ENCODE measurements at places on chromosomes 5 and 9.
A peak's percentile ranks its signal among the peaks of the same experiment; 100 is the strongest.

- peak; percentile 63 for DNase-seq
These were observed 104.5 kb downstream of the HMHB1 start for GRCh38 chr5:143916451-143916850.

DNA sequence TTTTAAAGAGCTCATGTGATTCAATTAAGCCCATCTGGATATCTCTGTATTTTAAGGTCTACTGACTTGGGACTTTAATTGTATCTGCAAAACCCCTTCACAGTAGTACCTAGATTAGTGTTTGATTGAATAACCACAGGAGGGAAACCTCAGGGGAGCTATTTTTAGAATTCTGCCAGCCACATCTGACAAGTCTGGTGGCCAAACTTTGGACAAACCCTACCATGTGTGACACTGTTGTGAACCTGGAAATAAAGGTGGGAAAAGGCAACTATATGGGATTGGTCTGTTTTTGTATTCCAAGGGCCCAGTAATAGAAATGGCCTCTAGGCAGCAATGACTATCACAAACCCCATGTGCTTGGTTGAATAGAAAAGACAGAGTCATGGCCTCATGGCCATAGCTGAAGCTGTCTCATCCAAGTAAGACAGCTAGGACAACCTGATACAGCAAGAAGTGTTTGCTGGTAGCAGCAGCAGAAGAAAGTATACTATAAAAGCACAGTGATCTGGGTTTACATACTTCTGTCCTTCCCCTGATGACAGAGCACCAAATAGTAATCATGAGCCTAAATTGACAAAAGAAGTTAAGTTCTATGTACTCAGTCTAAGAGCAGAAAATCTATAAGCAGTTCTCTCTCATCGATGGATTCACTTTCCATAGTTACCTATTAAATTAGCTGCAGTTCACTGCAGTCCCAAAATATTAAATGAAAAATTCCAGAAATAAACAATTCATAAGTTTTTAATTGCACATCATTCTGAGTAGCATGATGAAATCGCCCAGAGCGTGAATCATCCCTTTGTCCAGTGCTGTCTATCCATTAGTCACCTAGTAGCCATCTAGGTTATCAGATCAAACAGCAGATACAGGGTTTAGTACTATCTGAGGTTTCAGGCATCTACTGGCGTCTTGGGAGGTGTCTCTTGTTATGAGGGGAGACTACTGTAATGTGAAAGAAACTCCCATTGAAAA lies 189.8 kb downstream of the ARHGAP26 start:
- DNase-seq = peak; percentile 68

DNA sequence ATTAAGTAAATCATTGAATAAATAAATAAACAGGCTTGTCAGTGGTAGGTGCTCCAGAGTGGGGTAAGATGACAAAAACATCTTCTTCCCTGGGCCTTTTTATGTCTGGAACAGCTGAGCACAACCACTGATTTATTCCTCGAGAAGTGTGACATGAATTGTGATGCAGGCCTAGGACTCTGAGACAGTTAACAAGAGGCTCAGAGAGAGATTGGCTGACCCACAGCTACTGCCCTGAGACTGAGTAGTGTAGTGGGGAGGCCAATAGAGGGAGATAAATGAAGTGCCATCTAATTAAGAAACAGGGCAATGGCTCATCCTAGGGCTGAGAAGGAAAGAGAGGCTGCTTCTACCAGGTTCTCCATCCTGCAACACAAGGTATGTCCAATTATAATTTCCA lies 369.3 kb upstream of the TRPC7 start:
- DNase-seq = no peak

DNA sequence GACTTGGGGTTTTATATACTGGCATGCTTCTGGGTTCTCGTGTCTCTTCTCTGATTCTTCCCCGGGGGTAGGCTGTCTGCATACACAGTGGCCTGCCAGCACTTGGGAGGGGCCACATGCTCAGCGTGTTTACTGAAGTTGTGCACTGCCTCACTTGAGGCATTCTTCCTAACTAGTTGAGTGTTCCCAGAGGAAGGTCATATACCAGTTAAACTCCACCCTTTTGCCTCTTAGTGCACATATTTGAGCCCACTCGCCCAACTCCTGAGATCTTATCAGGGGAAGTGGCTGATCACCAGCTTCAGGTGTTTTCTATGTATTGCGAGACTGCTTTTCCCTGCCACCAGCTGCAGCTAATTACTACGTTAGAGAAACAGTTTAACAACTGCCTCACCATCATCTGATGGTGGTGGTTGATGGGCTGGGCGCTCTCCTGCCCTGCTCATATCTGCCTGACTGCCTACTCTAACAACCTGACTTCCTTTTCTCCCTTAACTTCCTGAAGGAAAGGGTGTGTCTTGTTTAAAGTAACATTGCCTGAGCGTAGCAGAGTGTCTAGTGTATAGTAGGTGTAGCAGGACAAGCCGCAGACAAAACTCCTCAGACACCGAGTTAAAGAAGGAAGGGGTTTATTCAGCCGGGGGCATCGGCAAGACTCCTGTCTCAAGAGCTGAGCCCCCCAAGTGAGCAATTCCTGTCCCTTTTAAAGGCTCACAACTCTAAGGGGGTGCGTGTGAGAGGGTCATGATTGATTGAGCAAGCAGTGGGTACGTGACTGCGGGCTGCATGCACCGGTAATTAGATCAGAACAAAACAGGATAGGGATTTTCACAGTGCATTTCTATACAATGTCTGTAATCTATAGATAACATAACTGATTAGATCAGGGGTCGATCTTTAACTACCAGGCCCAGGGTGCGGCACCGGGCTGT lies 60.1 kb upstream of the CLINT1 start:
- DNase-seq = no peak

DNA sequence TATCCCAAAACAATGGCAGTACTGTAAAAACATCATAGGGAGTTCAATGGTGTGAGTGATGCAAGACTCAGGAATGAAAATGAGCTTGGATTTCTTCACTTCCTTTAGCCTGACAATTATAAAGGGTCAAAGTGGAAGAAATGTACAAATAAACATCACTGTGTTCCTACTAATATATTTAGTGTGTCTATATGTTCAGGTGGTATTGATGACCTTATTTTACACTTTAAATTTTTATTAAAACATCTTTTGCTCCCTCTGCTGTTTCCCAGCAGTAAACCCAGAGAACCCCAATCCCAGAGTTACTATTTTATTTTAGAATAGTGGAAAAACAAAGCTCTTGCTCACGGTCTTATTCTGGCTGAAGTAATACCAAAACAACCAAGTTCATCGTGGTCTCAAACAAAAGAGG lies 2.0 kb downstream of the LOX start:
- DNase-seq = peak; percentile 46

- peak; percentile 35 for DNase-seq
These were observed 36.4 kb upstream of the RAPGEF6 start for GRCh38 chr5:131671409-131671808.

DNA sequence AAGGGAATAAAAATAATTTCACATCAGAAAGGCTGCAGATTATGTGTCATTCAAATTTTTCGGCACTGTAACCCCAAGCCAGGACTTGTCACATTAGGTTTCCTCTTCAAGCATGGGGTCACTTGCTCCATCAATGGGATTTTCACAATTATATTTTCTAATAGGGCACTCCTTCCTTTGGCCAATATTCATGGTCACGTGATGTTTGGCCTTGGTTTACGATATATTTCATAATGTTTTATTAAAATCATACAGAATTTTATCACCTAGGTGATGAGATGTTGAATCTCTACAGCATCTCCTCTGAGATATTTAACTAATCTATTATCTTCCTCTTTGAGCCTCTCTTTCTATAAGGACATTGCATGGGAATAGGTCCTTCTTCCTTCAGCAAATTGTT lies 523.5 kb upstream of the SEMA6A start:
- no peak for DNase-seq

DNA sequence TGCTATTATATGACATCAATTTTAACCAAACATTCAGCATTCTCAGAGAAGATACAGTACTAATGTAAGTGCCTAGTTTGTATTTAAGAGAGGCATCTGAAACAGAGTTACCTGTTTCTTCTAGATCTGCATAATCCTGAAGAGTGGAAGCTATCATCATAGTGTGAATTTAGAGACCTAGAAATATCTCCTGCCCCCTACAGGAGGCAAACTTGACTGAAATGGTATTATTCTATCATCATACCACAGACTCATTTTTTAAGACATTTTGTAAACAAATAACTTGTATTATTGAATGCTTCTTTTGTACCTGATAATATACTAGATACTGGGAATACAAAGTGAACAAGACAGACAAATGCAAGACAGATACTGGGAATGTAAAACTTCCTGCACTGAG lies 216.8 kb upstream of the RPS23 start:
- peak; percentile 4 for DNase-seq

GRCh38 chr9:650362-650761 lies 191.1 kb upstream of the DMRT1 start:
- DNase-seq = no peak

- no peak for DNase-seq
These were observed 107.6 kb downstream of the MUSK start for GRCh38 chr9:110776221-110776620.

GRCh38 chr5:151227918-151228447 lies 4.1 kb upstream of the CCDC69 start:
- DNase-seq = no peak

DNA sequence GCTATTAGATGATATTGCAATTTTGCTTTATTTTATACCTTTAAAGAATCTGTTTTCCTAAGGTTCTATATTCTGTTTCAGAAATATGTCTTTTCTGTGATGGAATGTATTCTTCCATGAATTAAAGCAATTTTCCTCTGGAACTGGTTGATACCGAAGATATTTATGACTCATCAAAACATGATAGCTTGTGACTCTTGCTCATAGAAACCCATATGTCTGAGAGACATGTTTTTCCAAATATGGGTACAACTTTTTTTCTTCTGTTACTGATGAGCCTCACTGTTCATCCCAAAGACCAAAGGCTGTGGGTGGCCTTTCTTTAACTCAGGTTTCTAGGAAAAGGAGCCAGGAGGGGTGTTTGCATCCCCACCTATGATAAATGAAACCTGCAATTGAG lies 126.1 kb upstream of the PAPPA start:
- DNase-seq = peak; percentile 94

- peak; percentile 9 for DNase-seq
These were observed 12.7 kb downstream of the RLN1 start for GRCh38 chr9:5326893-5327548.

DNA sequence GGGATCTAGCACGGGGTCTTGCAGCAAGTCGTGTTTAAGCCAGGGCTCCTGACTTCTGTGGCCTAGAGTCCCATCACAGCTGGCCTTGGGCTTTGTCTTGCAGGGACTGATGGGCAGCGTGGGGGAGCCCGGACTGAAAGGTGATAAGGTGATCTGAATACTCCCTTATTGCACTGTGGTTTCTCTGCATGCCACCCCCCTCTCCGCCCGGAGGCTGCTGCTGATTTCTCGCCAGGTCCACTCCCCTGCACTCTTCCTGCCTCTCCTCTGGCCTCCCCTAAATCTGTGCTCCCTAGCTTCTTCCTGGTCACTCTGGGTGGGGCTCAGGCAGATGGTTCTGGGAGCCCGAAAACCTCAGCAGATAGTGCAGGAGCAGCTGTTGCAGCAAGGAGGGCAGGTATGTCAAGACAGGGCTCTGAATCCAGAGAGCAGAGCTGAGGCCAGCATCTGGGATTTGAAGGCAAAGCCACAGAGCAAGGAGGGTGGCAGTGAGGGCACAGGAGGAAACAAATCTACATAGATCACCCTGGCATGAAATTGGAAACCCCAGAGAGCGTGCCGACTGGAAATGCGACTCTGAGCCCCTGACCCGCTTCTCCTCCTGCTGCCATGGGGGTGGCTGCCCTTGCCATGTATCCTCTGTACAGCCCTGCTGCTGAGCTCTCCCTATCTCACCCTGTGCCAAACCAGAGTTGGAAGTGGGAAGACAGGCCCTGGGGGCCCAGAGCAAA lies 76.5 kb downstream of the COL27A1 start:
- DNase-seq = no peak

GRCh38 chr5:77599679-77600078 lies 38.8 kb downstream of the OTP start:
- no peak for DNase-seq

GRCh38 chr5:134101686-134102439 lies 12.6 kb upstream of the TCF7 start:
- no peak for DNase-seq

GRCh38 chr9:134630861-134631260 lies 10.7 kb upstream of the COL5A1 start:
- no peak for DNase-seq

DNA sequence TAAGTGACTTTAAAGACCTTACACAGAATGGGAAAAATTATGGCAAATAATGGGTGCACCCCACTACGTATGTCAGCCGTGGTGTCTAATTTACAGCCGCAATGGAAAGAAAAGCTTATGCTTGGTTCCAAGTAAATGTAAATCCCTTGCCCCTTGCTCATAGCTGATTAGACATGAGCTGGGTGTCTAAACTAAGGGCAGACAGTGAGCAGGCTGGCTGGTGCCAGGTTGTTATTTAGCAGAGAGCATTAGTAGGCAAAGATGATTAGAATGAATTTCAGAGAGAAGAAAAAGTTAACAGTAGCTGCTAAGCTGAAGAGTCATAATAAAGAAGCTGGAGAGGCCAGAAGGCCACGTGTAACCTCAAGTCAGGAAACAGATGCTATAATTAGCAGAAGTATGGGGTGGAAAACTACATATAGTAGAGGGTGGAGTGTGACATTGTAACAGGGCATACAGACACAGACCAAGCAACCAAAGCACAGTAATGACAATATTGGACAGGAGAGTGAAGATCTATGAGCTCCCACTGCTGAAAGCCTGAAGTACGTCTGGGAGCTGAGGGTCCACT lies 257.7 kb downstream of the MCTP1 start:
- peak; percentile 1 for DNase-seq

GRCh38 chr5:124410539-124411488 lies 335.6 kb downstream of the ZNF608 start:
- DNase-seq = no peak

- no peak for DNase-seq
These were observed 130.6 kb upstream of the ADRA1B start for GRCh38 chr5:159785656-159786055.

GRCh38 chr5:112642885-112643284 lies 94.8 kb upstream of the APC start:
- DNase-seq = peak; percentile 55

DNA sequence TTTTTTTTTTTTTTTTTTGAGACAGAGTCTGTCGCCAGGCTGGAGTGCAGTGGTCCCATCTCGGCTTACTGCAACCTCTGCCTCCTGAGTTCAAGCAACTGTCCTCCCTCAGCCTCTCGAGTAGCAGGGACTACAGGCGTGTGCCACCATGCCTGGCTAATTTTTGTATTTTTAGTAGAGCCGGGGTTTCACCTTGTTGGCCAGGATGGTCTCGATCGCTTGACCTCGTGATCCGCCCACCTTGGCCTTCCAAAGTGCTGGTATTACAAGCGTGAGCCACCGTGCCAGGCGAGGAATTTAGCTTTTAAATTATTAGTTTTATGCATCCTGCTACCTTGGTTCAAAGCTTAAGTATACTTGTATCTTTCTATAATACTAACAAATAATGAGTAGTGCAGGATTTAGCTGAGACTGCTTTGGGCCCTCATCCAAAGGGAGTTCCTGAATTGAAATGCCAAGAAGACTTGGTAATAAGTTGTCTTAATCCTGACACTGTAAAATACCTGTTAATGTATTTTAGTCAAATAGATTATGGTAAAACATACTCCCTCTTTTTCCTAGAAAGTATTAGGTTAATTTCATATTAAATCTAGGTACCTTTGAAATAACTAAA lies 5.0 kb downstream of the CDC42SE2 start:
- DNase-seq = no peak

Data from fibroblast of skin of back (primary cell).